Psoas muscle (tissue), 8 donors: ENCODE measurements at places on chromosomes 16 and 17. TPM values are rescaled to one million over a fixed set of nuclear protein-coding genes. Genes with fewer than 3 reads are reported as not detected.
A peak's percentile ranks its signal among the peaks of the same experiment; 100 is the strongest.

DNA sequence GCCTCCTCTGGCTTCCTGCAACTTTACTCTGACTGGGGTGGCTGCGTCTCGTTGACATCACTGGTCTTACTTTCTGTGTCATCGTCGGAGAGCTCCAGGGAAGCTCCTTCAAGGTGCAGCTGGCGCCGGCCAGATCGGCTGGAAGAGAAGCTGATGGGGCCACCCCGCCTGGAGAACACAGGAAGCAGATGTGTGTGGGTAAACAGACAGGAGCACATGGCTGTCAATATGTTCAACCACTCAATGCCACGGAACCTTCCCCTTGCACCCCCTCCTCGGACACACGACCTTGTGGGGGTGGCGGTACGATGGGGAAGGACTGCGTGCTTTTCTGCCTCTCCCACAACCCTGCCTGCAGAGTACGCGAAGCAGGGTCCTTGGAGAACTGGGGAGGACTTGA is 40.1 kb downstream of the NDEL1 start:
- DNase-seq: no peak
- no peak overlapping the region for H3K4me3 ChIP-seq
- H3K36me3 ChIP-seq: peaks cover 73% of the 10 kb centered on the region
- no peak overlapping the region for H3K27ac ChIP-seq
- no peaks in the 10 kb centered on the region for H3K4me1 ChIP-seq

HBA2 gene
- 11.9 TPM for total RNA-seq

DNA sequence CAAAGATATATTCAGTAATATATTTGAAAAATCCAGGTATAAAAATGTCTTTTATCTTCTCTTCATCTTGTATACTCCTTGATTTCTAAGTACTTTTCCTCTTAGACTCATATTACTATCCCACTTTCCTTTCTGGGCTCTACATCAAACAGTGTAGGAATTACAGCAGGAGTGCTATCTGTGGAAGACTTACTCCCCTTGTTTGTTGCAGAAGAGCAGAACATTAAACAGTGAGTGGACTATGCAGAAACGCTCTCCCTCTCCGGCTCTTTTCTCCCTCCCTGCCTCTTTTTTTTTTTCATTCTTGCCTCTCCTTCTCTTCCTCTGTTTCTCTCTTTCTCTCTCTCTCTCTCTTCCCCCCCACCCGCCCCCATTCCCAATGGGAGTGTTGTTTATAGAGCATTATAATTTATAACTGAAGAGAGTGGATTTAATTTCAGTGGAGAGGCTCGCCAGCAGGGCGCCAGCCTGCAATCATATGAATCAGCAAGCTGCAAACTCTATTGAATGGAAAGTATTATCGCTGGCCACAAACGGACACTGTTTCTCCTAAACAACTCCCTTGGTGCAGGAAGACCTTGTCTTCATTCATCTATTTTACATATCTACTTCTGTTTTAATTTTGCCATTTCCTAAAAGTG is 242.3 kb upstream of the TBX2 start:
- H3K27me3 ChIP-seq: no peaks in the 10 kb centered on the region
- peaks cover 5% of the 10 kb centered on the region for H3K4me1 ChIP-seq

DNA sequence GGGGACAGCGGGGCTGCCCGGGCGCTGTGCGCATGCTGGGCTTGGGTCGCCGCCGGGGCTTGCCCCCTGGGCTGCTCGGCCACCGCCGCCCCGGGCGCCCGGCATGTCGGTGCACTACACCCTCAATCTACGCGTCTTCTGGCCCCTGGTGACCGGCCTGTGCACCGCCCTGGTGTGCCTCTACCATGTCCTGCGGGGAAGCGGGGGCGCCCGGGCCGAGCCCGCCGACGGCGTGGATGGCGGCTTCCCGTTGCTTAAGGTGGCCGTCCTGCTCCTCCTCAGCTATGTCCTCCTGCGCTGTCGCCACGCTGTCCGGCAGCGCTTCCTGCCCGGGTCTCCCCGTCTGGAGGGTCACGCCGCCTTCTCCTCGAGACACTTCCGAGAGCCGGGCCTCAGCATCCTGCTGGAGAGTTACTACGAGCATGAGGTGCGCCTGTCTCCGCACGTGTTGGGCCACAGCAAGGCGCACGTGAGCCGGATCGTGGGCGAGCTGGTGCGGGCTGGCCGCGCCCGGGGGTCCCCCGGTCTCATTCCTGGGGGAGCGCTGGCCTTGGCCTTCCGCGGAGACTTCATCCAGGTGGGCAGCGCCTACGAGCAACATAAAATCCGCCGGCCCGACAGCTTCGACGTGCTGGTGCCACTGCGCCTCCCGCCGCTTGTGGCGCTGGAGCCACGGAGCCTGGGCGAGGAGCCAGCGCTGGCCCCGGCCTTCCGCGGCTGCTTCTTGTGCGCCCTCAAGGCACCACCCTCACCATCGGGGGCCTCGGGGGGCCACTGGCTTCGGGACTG is 789 bp downstream of the ITPRIPL2 start:
- H3K27ac ChIP-seq: peak overlapping the region; percentile 97
- peaks cover 12% of the 10 kb centered on the region for H3K36me3 ChIP-seq
- DNase-seq: peak; percentile 73
- no peaks in the 10 kb centered on the region for H3K27me3 ChIP-seq

GRCh38 chr16:17520561-17520960 is 49.8 kb upstream of the XYLT1 start:
- no peaks in the 10 kb centered on the region for H3K36me3 ChIP-seq
- H3K27me3 ChIP-seq: no peaks in the 10 kb centered on the region
- no peak overlapping the region for H3K27ac ChIP-seq
- H3K4me3 ChIP-seq: no peak overlapping the region
- DNase-seq: no peak

NEUROD2 gene
- total RNA-seq: not detected
